ENCODE measurements at places on chromosomes 13 and 19.
A peak's percentile ranks its signal among the peaks of the same experiment; 100 is the strongest.

DNA sequence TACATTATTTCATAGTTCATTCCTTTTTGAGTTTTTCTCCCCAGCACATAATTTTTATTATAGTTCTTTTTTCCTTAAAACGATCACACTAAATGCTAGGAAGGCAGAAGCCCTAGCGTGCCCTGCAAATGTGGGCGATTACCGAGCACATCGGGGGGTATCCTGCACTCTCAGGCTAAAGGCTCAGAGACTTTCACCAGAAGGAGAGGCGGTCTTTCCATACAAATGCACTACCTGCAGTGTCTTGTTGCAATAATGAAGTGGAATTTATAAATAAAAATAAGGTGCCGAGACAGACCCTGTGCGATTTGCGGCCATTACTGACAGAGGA lies 29.3 kb upstream of the SPACA7 start:
- no peak for DNase-seq

DNA sequence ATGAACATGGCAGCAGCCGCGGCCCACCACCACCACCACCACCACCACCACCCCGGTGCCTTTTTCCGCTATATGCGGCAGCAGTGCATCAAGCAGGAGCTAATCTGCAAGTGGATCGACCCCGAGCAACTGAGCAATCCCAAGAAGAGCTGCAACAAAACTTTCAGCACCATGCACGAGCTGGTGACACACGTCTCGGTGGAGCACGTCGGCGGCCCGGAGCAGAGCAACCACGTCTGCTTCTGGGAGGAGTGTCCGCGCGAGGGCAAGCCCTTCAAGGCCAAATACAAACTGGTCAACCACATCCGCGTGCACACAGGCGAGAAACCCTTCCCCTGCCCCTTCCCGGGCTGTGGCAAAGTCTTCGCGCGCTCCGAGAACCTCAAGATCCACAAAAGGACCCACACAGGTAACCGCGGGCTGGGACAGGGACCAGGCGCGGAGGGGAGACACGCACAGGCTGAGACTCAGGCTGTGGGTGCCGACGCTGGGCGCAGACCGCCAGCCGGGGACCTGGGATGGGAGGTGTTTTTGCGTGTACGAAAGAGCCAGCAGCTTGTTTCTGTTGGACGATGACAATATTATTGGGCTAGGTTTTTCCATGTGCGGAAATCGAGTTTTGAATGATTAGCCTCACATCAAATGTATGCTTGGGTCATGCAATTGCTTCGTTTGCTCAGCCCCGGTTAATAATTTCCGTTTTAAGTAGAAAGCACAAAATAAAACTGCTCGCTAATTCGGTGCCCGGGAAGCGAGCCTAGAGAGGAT lies 1.3 kb downstream of the ZIC2 start:
- DNase-seq = no peak

- peak; percentile 49 for DNase-seq
These were observed 5.0 kb upstream of the LENG1 start for GRCh38 chr19:54164369-54165068.

DNA sequence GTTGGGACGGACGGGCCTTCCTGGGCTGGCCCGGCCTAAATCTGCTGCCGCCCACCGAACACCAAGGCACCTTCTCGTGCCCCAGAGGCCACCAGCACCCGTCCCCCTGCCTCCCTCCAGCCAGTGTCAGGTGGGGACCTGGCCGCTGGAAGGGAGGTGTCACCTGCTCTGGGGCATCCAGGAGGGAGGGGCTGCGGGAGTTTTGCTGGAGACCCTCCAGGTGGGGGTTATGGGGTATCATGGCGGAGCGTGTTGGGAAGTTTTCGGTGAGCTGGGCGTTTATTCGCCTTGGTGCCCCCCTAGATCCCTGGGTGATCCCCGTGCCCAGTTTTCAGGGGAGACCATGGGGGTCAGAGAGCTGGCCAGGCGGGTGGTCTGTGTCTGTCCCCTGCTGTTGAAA lies 9.7 kb downstream of the CSNK1G2 start:
- DNase-seq = no peak

GRCh38 chr19:5839065-5840017 lies at the start of gene FUT6:
Gene FUT6, minus strand, starts transcription at chr19:5839702. Its CDS starts 7,135 bp downstream, at chr19:5832567.
- DNase-seq = no peak

DNA sequence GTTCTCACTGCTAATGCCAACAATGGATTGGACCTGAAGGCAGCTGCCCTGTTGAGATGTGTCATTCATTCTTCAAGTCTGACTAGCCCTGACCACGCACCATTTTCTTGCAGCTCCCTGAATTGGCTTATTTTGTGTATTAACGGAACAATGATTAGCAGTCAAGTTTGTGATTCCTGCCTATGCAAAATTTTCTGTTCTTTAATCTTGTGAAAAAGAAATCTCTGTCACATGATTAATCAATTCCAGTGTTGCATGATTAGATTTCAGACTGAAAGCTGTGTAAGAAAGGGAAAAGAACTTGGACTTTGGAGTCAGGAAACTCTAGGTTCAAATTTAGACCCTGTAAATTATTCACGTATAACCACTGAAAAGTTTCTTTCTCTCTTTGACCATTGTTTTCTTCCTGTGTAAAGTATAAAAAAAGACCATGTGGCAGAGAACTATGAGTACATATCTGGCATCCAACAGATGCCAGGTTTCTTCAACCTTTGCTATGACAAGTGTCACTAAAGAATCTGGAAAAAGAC lies 64.5 kb upstream of the SLC10A2 start:
- DNase-seq = no peak

GRCh38 chr13:52053460-52053859 lies 29.0 kb downstream of the UTP14C start:
- no peak for DNase-seq

DNA sequence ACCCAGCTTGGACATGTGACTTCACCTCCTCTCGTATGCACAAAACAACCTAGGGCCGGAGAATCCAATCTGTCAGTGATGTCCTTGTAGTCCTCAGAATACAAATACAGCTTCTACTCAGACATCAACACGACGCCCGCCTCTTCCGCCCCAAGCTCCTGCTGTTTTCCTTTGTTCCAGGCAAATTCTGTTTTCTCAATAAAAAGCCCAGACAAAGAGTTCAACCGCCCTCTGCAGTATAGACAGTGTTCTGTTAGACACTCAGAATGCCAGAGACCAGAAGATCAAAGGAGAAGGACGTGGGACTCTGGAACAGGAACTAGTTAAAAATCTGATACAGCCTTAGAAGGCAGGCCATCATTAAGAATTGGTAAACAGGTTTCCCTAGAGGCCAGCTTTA lies 42.0 kb upstream of the GGACT start:
- DNase-seq = no peak

- no peak for DNase-seq
These were observed 18.1 kb downstream of the MCF2L start for GRCh38 chr13:112986946-112987681.

DNA sequence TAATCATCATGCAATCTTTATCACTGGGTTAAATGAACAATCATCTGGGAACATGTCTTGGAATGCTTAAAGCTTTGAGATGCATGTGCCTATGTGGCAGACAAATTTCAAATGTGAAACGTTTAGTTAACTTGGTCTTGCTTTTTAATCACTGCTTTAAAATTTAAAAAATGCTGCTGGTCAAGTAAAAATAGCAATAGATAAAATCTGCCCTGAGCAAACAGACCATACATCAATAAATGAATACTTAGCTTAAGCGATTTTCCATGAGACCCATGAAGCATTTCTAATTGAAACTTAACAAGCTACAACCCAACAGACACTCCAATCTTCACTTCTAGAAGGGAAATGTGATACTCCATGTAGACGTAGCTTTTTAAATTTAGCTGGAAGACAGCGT lies 1.9 kb upstream of the KL start:
- no peak for DNase-seq

GRCh38 chr13:66532845-66533244 lies 697.3 kb downstream of the PCDH9 start:
- no peak for DNase-seq

- no peak for DNase-seq
These were observed 105.4 kb downstream of the ATP11A start for GRCh38 chr13:112795277-112795676.

DNA sequence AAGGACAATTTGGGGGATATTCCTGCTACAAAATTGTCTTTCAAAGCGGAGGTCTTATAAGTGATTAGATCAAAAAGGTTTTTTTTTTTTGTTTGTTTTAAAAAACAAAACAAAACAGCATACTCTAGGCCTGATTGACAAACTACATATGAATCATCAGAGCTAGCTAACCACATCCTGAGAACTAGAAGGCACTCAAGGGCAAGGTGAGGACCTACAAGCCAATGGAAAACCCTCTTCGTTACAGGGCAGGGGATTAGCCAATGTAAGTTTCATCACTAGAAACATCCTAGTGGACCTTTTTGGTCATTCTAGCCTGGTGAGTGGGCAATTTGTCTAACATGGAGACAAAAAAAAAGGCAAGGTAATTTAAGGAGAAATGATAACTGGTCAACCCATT lies 428.6 kb downstream of the RFC3 start:
- no peak for DNase-seq

- no peak for DNase-seq
These were observed 58.1 kb downstream of the KCNRG start for GRCh38 chr13:50073340-50073739.

DNA sequence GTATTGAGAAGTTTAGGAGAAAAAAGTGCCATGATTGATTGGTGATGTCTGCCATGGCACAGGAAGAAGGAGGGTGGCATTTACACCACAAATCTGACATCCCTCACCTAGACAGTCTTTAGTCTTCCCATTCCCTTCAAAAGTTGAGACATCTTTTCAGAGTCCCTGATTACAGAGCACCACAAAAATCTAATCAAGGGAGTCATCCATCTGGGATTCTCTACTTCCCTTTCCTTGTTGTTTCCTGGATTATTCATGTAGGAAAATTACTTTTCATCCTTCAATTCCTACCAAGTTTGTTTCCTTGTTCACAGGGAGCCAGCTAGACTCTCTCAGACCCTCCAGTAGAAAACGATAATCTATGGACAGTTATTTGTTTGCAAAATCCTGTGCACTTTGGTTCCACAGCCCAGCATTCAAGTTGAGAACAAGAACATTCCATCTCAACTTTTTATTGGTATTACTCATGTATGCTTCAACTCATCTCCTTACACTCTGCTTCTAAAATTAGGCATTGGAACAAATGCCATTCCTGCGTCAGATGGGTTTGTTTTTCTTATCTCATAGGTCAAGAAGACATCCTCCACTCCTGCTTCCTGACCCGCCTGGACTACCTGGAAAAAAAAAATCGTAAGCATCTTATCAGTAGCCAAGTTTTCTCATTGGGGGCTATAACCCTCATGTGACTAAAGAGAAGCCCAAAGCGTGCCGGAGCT lies 259.9 kb downstream of the FOXO1 start:
- no peak for DNase-seq

DNA sequence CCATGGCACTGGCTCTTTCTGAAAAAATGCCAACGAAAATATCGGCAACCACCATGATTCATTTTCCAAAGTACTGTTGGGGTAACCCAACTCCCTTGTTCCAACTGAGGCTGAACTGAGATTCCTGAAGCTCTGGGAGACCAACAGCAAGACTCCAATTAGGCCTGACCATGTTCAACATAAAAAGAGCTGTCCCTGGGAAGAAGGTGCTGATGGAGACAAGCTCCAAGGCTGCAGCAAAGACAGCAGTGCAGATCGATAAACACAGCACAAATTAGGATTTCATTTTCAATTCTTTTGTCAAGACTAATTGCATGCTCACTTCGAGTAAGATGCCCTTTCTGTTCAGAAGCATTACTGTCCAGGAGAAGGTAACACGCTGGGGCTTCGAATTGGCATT lies 968.0 kb downstream of the UQCRFS1 start:
- DNase-seq = no peak

GRCh38 chr19:1066251-1066747 lies 668 bp upstream of the ARHGAP45 start:
- DNase-seq = no peak

GRCh38 chr13:40923867-40924266 lies 95.2 kb downstream of the ELF1 start:
- no peak for DNase-seq

DNA sequence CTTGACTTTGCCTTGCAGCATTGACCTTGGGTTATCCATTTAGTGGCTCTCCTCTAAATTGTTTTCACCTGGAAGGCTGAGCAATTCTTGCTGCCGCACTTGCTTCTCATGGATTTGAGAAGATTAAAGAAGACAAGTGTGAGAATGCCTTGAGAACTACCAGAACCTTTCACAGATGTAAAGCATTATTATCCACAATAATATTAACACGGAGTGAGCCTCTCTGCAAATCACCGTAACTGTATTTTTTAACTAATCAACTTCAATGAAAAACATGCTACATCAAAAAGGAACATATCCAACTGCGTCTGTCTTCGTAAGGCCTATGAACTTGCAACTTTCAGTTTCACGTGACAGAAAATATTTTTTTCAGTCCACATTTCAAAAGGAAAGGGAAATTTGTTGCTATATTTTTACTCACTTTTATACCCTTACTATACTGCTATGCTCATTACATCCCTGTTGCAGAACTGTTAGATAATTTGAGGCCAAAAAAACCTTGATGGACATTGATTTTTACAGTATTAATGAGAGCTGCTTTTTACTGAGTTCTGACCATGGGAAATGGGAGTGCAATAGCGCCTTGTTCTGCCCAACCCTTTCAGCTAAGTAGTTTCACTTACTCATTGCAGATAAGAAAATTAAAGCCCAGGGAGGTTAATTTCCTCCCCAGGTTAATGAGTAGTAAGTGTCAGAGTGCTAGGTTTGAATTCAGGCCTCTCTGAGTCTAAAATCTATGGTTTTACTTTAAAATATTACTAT lies 93.8 kb upstream of the RAP2A start:
- no peak for DNase-seq

- DNase-seq = no peak
These were observed 2.7 kb downstream of the NAA16 start for GRCh38 chr13:41313659-41314197.

GRCh38 chr19:15869873-15870272 lies 28.0 kb downstream of the CYP4F2 start:
- no peak for DNase-seq

DNA sequence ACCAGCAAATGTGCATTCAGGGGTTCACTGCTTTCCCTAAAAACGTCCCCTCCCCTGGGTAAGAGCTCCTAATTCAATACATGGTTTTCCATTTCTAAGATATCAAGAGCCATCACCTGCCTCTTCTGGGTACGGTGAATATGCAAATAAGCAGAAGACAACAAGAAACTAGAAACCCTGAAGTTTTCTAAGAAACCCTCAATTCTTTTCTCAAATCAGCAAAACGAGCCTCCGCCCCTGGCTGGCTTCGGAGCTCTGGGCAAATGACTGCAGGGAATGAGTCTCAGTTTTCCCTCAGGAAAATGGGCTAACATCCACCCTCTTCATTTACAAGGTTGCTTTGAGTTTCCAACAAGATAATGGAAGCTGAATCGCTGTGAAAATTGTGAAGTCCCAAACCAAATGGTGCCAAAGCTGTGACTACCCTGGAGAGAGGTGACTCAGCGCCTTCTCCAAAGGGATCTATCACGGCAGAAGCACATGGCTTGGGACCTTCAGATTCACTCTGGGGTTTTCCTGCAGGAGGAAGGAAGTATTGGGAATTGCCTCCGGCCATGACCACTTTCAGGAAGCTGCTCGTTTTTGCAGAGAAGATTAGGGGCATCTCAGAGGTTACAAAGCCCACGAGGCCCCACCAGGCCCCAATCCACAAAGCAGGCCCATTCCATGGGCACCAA lies 26.6 kb downstream of the KLF2 start:
- DNase-seq = no peak
